ENCODE measurements at places on chromosomes 4 and X.

DNA sequence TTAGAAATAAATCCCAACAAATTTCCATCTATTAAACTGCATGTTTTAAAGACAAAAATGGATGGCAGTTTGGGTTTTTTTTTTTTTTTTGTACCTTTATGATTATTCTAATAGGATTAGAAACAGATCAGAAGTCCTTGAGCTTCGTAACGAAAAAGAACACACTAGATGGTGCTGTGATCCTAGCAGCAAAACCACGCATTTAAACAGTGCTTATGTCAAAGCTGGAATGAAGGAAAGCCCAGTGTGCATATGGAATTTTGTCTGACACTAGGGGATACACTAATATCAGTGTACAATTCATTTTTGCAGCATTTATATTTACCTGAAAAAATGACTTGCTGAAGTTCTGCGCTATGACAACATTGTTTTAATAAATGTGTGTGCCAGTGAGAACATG is 229.1 kb downstream of the VEGFC start:
- no peak for DNase-seq

GRCh38 chr4:80231180-80231579 is 33.9 kb downstream of the PRDM8 start:
- DNase-seq: no peak

GRCh38 chrX:139018436-139018835 is 306.9 kb upstream of the FGF13 start:
- no peak for DNase-seq

GRCh38 chrX:153635788-153636668 is 11.0 kb upstream of the DUSP9 start:
- peak; percentile 49 for DNase-seq

GRCh38 chr4:169116270-169116901 is 106.3 kb upstream of the CBR4 start:
- no peak for DNase-seq

GRCh38 chr4:174457468-174457867 is 64.8 kb downstream of the HPGD start:
- no peak for DNase-seq

GRCh38 chrX:44927398-44927797 is 54.4 kb downstream of the KDM6A start:
- DNase-seq: no peak

DNA sequence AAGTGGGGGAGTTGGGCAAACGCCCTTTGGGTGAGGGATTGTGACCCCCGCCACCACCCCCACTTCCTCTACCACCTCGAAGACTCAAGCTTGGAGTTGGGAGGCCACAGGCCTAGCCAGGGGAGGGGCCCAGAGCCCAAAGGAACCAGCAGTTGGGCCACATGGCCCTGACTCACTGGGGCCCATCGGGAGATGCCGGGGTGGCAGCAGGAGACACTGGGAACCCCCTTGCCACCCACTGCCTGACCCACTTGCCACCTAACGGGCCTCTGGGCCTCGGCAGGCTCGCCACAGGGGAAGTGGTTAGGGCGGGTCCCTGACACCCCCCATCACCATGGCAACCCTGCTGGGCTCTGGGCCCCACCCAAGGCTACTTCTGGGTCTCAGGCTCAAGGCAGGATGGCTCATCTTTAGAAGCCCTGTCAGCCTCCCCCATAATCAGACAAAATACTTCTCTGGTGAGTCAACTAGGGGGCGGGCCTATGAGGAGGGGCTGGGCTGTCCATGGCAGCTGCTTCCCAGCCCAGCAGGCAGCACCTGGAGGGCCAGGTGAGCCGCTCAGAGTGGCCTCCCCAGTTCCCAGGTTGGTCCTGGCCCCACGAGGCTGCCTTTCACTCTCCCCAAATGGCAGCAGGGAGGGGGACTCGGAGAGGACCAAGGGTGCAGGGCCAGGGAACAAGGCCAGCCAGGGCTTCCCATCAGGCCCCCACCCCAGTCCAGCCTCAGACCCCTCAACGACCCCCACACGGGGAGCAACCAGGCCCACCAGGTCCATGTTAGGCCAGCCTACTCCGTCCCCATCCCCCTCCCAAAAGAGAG is 5.6 kb downstream of the FLNA start:
- DNase-seq: peak; percentile 93

DNA sequence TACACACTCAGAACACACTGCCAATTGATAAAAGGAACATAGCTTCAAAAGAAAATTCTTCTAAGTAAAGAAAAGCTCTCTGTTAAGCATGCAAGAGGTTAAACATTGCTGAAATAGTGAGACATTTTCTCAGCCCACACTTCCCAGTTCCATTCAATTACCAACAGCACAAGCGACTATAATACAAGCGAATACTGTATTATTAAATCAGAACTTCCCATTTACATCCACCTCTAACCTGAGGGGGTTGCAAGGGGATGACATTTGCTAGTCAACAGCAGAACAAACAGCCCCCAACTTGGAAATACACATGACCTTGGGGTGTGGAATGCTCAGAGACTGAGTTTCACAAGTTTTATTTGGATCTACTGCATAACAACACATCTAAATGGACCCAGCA is 1.1 kb downstream of the FSTL5 start:
- no peak for DNase-seq

DNA sequence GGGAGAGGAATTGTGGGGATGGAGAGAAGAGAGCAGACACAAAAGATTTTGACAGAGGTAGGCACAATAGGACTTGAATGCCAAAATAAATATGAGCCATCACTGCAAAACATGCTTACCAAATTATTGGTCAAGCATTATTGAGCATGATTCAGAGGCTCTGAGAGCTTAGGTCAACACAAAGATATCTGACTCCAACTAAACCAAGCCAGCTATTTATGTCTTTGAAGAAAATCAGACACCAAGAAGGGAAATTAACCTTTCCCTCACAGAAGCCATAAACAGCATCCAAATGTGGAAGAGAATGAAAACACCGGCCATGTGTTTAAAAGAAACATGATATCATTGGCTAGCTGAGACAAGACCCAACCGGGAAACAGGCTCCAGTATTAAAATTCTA is 323.2 kb downstream of the RAB28 start:
- no peak for DNase-seq

Data from activated CD4-positive, alpha-beta T cell treated with anti-CD3 and anti-CD28 coated beads for 48 hours (primary cell).